Forelimb muscle (tissue), 1 donor: ENCODE measurements at places on chromosomes 12 and 14.

GRCh38 chr14:38285962-38286361, 30.1 kb upstream of the CLEC14A start:
- no peak for DNase-seq

DNA sequence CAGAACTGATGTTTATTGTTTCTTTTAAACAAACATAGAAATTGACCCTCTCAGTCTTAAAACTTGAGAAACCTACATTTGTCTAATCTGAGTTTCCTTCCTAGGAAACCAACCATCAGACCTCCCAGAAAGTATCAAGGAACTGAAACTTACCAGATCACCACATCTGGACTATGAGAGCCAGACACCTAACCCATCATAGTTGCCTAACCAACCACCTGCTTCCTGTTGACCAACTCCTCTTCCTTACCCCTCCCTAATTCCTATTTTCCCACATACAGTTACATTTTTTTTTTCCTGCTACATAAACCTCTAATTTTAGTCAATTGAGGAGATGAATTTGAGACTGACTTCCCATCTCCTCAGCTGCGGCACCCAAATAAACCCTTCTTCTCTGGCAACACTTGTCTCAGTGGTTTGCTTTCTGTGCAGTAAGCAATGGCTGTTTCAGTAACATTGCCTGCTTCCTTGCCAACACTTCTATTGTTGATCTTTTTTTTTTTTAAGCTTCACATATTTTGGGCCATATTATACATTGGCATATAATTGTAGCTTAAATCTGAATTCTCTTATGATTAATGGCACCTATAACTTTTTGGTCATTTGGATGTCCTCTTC, 34.3 kb downstream of the KLRD1 start:
- DNase-seq = no peak

DNA sequence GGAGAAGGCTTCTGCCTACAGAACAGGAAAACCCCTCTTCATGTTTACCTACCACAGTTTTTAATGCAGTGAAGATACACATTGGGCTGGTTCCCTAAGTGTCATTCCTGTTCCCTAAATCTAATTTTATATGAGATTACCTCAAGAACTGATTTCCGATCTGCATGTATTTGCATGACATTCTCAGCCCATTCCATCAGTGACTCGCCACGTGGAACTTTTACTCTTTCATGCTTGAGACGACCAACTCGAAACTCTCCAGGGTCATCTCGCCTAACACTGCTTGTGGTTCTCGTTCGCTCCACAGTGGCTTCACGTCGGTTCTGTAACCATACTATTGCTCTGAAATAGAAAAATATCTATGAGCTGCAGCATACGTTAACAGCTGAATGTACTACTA, 83.1 kb upstream of the STRN3 start:
- DNase-seq = no peak

- no peak for DNase-seq
Measured at GRCh38 chr12:122137229-122137628, 36.8 kb downstream of the IL31 start.

DNA sequence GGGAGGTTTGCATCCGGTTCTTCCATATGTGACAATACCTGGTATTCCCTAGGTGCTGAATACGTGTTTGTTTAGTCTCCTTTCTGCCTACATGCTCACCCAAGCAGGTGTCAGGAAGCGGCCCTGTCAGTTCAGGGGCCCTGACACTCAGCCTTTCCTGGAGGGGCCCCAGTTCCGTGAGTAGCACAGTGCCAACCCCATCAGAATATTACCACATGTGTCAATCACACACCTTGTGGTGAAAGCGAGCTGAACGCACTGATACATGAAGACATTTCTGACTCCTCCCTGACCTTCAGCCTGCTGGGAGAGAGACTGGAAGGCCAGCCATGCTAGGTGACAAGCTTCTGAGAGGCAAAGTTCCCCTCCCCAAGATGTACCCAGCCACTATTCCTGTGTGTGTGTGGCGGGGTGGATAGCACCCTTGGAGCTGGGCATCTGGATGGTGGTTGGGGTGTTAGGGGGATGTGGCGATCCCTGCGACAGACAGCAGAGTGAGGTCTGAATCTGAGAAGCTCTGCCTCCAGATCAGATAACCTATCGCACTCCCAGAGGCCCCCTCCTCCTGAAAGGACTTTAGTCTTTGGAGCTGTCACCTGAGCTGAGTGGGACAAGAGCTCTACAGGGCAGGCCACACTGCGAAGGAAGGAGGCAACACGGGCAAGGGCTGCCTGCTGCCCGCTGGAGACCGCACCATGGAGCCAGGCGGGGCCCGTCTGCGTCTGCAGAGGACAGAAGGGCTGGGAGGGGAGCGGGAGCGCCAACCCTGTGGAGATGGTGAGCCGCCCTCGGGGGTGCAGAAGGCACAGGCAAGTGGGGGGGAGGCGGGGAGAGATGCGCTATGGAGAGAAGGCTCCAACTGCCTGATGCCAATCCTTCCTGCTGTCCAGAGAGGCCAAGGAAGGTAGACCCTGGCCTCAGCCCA, at the start of gene SOAT2:
Gene SOAT2 (plus strand): TSS at position 604 of the 925 bp plus-strand sequence. CDS start 92 bp downstream, at position 696.
- DNase-seq = no peak

GRCh38 chr12:30211743-30212142, 428.0 kb upstream of the TMTC1 start:
- DNase-seq = no peak

- no peak for DNase-seq
Measured at GRCh38 chr14:89826596-89826995, 127.9 kb downstream of the EFCAB11 start.

- no peak for DNase-seq
Measured at GRCh38 chr14:21414137-21414631, 30.4 kb upstream of the SUPT16H start.

GRCh38 chr12:124026755-124027745, 54.0 kb downstream of the ZNF664 start:
- DNase-seq = no peak

DNA sequence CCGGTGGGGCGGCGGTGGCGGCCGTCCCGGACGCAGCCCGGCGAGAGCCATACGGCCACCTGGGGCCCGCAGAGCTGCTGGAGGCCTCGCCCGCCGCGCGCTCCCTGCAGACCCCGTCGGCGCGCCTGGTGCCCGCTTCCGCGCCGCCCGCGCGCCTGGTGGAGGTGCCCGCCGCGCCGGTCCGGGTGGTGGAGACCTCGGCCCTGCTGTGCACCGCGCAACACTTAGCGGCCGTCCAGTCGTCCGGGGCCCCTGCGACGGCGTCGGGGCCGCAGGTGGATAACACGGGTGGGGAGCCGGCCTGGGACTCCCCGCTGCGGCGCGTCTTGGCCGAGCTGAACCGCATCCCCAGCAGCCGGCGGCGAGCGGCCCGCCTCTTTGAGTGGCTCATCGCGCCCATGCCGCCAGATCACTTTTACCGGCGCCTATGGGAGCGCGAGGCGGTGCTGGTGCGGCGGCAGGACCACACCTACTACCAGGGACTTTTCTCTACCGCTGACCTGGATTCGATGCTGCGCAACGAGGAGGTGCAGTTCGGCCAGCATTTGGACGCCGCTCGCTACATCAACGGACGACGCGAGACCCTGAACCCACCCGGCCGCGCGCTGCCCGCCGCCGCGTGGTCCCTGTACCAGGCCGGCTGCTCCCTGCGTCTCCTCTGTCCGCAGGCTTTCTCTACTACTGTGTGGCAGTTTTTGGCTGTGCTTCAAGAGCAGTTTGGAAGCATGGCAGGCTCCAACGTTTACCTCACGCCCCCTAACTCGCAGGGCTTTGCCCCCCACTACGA, 716 bp downstream of the RIOX1 start:
- DNase-seq = no peak

GRCh38 chr12:103677905-103678304, 90.8 kb downstream of the STAB2 start:
- DNase-seq = no peak

DNA sequence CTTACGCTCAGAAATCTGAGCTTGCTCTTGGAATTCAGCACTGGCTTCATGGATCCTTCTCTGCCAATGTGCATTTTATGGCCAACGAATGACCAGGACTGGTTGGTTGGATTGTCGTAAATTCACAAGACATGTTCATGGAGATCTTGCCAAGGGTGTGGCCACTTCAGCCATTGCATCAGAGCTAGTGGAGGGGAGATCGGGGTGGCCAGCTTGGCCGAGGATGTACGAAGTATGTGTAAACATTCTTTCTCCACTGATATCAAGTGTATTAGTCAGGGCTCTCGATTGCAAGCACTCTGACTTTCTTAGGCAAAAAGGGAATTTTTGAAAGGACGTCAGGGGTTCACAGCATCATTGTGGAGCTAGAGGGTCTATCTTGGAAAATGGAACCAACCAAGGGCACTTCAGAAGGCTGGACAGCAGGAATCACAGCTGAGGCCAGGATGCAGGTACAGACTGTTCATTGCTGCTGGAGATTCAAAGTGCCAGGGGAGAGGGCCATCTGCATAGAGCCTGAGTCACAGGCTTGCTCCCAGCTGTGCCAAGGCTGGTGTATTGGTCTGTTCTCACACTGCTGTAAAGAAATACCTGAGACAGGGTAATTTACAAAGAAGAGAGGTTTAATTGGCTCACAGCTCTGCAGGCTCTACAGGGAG, 32.9 kb upstream of the ADGRD1 start:
- no peak for DNase-seq

- no peak for DNase-seq
Measured at GRCh38 chr14:21672116-21672515, 1.5 kb downstream of the OR4E1 start.

DNA sequence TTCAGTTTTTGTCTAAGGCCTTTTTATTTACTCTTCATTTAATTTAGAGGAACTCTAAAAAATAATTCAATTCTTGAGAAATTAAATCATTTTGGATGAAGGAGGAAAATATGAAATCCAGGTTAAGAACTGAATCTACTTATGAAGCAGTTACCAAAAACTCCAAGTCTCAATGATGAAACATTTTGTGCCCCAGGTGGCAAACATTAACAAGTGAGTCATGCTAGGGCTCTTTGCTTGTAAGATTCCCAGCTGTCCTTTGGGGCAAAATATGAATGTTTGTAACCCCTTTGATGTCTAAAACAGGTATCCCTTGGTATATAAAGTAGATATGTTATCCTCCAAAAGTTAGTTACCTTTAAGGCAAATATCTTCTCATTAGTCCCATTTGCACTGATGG, 202.4 kb downstream of the NEDD1 start:
- no peak for DNase-seq

DNA sequence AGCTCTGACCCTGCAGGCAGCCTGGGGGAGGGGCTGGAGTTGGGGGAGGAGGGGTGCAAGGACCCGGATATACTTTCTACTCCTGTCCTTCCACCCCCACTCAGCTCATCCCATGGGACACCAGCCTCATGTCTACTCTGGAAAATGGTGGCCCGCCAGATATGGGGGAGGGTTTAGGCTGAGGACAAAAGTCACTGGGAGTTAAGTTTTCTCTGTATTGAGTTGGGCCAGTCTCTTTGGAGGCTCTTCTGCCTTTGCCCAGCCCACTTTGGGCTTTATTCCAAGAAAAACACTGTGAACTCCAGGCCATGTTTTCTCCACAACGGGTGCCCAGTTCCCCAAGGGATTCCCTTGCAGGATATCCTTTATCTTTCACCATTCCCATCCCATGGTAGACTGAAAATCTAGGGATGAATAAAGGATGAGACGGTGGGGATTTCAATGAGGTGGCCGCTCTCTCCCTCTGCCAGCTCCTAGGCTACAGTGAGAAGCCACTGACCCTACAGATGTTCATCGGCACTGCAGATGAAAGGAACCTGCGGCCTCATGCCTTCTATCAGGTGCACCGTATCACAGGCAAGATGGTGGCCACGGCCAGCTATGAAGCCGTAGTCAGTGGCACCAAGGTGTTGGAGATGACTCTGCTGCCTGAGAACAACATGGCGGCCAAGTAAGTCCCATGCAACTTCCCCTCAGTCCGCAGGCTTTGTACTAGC, 4.9 kb downstream of the NFATC4 start:
- no peak for DNase-seq

GRCh38 chr14:92510972-92511371, 2.6 kb upstream of the RIN3 start:
- no peak for DNase-seq

DNA sequence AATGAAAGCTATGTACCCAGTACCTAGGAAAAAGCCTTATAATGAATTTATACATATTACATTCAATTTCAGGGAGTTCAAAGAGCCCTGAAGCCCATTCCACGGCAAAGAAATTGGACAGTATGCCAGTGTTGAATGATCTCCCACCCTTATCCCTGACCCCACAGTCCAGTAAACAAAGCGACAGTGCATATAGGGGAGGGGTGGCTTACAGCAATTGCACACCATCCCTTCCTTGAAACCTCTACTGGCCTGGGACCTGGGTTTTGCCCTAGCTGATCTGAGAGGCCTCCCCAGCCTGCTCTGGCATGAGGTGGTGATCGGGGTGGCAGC, 17.3 kb upstream of the RND1 start:
- DNase-seq = no peak

DNA sequence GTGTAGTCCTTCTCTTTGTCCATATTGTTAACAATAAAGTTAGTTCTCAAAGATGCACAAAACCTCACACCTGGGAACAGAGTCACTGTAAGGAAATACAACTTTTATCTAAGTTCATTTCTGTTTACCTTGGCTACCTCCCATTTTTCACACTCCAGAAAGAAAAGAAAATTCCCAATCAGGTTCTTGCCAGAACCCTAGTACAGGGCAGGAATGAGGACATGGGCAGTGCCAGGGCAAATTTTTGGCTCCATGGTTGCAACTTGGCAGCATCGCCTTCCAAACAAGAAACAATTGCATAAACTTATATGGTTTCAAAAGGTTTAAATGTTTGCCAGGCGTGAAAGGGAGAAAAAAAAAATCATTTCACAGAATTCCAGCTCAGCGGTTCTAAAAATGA, 296.3 kb upstream of the PRKD1 start:
- DNase-seq = no peak

DNA sequence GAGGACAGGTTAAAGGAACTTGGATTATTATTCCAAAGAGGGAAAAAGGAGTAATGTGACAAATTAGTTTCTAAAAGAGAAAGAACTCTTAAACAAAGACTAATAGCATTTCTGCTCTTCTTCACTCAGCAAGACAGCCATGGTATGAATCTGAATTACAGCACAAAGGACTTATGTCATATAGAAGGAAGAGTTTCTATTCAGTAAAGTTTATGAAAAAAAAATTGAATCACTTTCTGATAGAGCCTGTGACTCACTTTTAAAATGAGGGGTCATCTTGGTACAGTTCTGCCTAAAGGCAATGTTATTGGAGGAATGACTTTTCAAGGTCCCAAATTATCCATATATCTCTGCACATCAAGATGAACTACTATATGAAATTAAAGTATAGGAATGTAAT, 101.7 kb downstream of the DUSP6 start:
- no peak for DNase-seq

- no peak for DNase-seq
Measured at GRCh38 chr12:104720339-104721038, 237.6 kb downstream of the SLC41A2 start.

DNA sequence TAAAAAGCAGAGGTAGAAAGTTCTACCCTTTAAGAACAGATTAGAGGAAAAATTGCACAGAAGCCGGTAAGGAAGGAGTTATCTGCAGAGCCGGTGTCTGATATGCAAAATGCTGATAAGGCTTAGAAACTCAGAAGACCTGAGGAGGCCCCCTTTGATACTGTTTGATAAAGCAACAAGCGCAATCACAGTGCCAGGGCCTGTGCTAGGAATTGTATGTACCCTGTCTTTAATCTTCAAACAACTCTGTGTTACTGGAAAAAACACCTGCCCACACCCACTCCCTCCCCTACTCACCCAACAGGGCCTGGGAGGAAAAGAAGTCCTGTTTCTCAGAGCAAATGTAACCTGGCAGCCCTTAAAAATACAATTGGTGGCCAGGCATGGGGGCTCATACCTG, 112.7 kb upstream of the FUT8 start:
- no peak for DNase-seq

GRCh38 chr14:104223101-104224041, 85.0 kb downstream of the KIF26A start:
- DNase-seq = peak; percentile 17
